Thoracic aorta endothelial cell (primary cell): ENCODE measurements at places on chromosomes 11 and 22. TPM values are rescaled to one million over a fixed set of nuclear protein-coding genes. Genes with fewer than 3 reads are reported as not detected.

ANGPTL5 gene
- total RNA-seq = 0.13 TPM in 1 of 2 replicates, not detected in the other

SLC22A6 gene
- not detected in 2 replicates for total RNA-seq

TTC28 gene
- 43.1 and 45.1 TPM in 2 replicates for total RNA-seq

ACRV1 gene
- not detected in 2 replicates for total RNA-seq

OR51E1 gene
- total RNA-seq = not detected in 2 replicates

MICAL2 gene
- 212 and 310 TPM in 2 replicates for total RNA-seq

OR51M1 gene
- not detected in 2 replicates for total RNA-seq

APOBEC3B gene
- 5.9 TPM in 1 of 2 replicates, not detected in the other for total RNA-seq

KMT5B gene
- 29.5 and 38.6 TPM in 2 replicates for total RNA-seq

SH3BP1 gene
- 0.79 and 0.93 TPM in 2 replicates for total RNA-seq

WNT11 gene
- total RNA-seq = not detected in 2 replicates

LMNTD2 gene
- 0.53 and 0.57 TPM in 2 replicates for total RNA-seq

PKP3 gene
- 0.07 and 0.13 TPM in 2 replicates for total RNA-seq

NAT10 gene
- total RNA-seq = 52.7 and 52.8 TPM in 2 replicates

OR5B21 gene
- total RNA-seq = not detected in 2 replicates

INS gene
- total RNA-seq = not detected in 2 replicates

APOA5 gene
- total RNA-seq = not detected in 2 replicates

MYOD1 gene
- not detected in 2 replicates for total RNA-seq

PGA5 gene
- not detected in 2 replicates for total RNA-seq

NCR3LG1 gene
- 25.0 and 38.1 TPM in 2 replicates for total RNA-seq

ST13 gene
- 172 and 188 TPM in 2 replicates for total RNA-seq
